ENCODE measurements at places on chromosomes 1 and 21.

DNA sequence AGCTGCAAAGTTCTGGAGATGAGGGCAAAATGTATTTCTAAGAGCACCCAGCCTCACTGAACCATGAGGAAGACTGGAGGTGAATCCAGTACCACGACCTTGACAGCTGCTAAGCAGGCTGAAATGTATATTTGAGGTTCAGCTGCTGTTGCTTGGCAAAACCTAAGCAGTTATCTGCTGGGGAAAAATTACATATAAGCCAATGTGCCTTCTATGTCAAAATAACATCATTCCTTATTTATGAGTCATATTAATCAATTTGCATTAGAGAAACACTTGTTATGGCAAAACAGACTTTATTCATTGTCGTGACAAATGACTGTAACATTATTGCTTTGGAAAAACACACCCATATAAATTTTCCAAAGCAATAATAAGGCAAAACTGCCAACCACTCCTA is 560.5 kb upstream of the NR5A2 start:
- no peaks in the 10 kb centered on the region for H3K4me1 ChIP-seq
- no peak overlapping the region for H3K27ac ChIP-seq

- no peak for DNase-seq
- H3K4me3 ChIP-seq: no peak overlapping the region
- no peak overlapping the region for H3K27ac ChIP-seq
- H3K4me1 ChIP-seq: no peaks in the 10 kb centered on the region
- H3K27me3 ChIP-seq: no peaks in the 10 kb centered on the region
Measured at GRCh38 chr1:34452451-34452850, 275.7 kb downstream of the C1orf94 start.

- no peaks in the 10 kb centered on the region for H3K4me1 ChIP-seq
- no peaks in the 10 kb centered on the region for H3K36me3 ChIP-seq
- no peak for DNase-seq
- H3K27ac ChIP-seq: no peak overlapping the region
- no peaks in the 10 kb centered on the region for H3K27me3 ChIP-seq
Measured at GRCh38 chr1:116769104-116769452, 14.8 kb downstream of the CD2 start.

GRCh38 chr1:36471830-36472641 is 7.9 kb upstream of the MRPS15 start:
- peaks cover 11% of the 10 kb centered on the region for H3K4me1 ChIP-seq
- no peak overlapping the region for H3K4me3 ChIP-seq
- H3K36me3 ChIP-seq: no peaks in the 10 kb centered on the region
- no peaks in the 10 kb centered on the region for H3K27me3 ChIP-seq
- no peak for DNase-seq

DNA sequence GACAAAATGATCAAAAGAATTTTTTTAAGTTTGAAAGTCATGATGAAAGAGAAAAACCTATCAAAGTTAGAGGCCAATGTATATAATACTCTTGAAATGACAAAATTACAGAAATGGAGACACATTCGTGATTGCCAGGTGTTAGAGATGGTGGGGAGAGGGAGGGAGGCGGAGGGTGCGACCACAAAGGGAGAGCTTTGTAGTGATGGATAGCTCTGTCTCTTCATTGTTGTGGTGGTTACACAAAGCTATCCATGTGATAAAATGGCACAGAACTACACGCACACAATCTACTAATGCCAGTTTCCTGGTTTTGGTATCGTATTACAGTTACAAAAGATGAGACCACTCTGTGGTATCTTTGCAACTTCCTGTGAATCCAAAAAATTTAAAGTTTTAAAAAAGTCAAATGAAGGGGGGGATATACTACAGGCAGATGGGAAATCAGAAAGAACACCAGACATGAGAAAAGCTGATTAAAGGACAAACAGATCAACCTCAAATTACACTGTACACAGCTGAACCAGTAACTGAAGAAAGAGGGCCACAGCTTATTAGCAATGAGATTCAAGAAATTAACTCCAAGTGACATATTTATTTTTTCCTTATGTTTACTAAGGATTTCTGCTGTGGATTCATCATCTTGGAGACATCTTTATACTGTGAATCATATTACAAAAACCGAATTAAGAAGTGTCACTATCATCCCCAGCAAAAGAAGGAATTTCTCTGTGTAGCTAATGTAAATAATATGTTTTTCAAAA is 199.1 kb downstream of the SLC45A1 start:
- H3K36me3 ChIP-seq: peaks cover 4% of the 10 kb centered on the region
- no peak overlapping the region for H3K4me3 ChIP-seq
- DNase-seq: no peak
- H3K27ac ChIP-seq: no peak overlapping the region
- peaks cover 7% of the 10 kb centered on the region for H3K4me1 ChIP-seq

DNA sequence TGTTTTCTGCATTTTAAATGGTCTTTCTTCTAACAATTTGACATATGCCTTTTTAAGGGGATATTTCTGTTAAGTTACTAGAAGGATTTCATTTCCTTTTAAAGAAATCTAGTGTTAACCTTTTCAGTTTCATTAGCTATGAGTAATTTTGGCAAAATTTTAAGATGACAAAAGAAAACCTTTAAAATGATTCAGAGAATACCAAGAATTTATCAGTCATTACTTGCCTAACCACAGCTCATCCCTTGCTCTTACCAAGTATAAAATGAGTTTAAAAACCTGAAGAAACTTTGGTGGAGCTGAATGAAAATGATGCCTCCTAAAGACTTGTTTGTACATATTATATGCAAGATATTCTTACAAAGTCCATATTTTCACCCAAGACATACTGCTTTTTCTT is 101.7 kb downstream of the NEK7 start:
- H3K4me3 ChIP-seq: no peak overlapping the region
- H3K4me1 ChIP-seq: peaks cover 3% of the 10 kb centered on the region
- DNase-seq: no peak
- H3K27ac ChIP-seq: no peak overlapping the region
- no peaks in the 10 kb centered on the region for H3K27me3 ChIP-seq
